GM12878 (cell line): ENCODE measurements at places on chromosomes 7 and 10.

- DNase-seq: no peak
These were observed 51.1 kb downstream of the YKT6 start for GRCh38 chr7:44251881-44252280.

DNA sequence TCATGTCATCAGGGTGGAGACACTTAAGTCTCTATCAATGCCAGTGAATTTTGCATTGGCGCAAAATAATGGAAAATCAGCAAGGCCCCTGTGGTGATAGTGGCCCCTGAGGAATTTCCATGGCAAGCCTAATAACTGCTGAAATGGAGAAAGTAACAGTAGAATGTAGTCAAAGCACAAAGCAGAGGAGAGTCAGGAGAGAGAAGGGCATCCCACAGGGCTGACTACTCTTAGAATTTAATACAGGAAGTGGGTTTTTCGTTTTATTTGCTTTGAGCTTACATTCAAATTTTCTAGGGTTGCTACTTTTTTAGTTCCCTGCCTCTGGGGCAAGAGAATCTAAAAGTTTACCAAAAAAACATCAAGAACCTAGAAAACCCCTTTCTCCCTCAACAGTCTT is 39.0 kb downstream of the BZW2 start:
- DNase-seq: no peak

DNA sequence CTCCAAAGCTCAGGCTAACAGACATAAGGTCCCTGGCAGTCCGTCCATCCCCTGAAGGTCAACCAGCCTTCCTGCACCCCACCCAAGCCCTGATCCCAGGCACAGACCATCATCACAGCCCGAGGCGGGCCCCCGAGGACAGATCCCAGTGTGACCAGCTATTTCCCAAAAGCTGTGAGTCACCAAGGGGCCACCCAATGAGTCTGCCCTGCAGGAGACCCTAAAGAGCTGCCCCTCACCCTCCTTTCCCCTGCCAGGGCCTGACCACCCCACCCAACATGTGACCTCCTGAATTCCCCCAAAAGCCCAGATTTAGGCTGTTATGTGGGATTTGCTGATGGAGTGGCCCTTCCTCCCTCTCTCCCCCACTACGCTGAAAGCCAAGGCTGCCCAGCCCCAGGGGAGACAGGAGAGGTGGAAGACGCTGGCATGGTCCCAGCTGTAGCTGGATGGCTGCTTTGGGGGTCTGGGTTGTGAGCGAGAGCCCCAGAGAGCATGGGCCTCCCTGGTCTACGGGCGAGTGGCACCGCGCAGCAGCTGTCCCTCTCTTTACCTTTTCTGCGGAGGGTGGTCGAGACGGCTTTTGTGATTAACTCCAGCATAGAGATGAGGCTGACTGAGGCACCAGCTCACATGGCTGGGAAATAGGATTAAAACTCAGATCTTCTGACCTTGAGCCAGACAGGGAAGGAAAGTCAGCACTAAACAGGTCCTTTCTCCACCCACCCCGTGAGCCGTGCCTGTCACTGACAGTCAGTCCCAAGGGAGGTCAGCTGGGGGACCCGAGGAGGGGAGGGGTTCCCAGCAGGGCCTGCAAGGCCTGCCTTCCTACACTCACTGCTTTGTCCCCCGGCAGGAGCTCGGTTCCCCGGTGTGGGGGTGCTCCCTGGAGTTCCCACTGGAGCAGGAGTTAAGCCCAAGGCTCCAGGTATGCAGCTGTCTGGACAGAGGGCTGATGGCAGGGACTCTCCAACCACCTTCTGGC is 16.7 kb downstream of the ELN start:
- DNase-seq: no peak

- no peak for DNase-seq
These were observed 154.8 kb downstream of the ADAM12 start for GRCh38 chr10:126233182-126234148.

DNA sequence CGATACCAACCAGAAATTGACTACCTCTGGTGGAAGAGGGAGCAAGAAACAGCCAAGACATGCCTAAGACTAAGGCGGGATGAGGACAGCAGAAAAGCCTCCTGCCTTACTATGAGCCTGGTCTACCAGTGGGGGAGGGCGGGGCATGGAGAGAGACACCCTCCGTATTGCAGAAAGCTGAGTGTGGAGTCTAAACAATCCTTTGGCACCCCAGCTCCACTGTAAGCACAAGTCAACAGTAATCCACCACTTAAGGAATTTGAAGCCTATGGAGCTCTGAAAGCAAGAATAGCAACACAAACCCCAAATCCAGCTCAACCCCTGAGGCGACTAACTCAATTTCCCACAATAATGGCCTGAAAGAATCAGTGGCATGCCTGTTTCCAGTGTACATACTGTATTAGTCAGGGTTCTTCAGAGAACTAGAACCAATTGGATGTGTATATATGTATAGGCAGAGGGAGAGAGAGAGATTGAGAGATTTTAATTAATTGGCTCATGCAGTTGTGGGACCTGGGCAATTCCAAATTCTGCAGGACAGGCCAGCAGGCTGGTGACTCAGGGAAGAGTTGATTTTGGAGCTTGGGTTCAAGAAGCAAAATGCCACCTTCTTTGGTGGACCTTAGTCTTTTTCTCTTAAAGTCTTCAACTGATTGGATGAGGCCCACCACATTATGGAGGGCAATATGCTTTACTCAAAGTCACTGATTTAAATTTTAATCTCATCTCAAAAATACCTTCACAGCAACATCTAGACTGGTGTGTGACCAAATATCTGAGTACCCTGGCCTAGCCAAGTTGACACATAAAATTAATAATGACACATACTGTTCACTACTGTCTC is 13.5 kb downstream of the PPIF start:
- DNase-seq: no peak

- DNase-seq: no peak
These were observed 57.0 kb downstream of the CDC123 start for GRCh38 chr10:12252882-12253546.

- no peak for DNase-seq
These were observed 21.7 kb downstream of the DDIT4 start for GRCh38 chr10:72295330-72295910.

DNA sequence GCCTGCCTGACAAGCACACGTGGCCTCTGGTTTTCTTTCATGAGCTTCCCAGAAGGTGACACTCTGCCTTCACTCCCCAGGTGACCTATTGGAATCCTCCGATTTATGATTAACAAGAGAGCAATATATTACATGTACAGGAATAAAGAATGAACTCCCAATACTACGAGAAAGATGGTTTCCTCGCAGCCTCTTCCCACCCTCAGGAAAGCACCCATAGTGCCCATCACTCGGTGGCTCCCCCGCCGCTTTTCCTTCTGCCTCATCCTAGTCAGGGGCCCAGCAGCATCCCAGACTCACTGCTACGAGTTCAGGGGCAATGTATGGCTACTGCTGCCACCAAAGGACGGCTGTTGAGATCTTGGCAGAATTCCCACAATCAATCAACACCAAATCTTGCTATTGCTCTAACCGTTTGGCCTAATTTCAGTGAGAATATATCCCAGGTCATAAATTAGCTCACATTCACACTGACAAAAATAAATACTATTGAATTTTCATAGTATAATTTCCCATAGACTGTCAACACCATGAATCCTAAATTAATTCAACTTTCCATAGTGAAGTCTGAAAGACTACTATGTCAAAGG is 196.3 kb downstream of the TNS3 start:
- no peak for DNase-seq

GRCh38 chr7:151275813-151276577 is 27.5 kb upstream of the SMARCD3 start:
- DNase-seq: no peak

GRCh38 chr10:38093816-38094157 is 350 bp upstream of the ZNF37A start:
- no peak for DNase-seq

DNA sequence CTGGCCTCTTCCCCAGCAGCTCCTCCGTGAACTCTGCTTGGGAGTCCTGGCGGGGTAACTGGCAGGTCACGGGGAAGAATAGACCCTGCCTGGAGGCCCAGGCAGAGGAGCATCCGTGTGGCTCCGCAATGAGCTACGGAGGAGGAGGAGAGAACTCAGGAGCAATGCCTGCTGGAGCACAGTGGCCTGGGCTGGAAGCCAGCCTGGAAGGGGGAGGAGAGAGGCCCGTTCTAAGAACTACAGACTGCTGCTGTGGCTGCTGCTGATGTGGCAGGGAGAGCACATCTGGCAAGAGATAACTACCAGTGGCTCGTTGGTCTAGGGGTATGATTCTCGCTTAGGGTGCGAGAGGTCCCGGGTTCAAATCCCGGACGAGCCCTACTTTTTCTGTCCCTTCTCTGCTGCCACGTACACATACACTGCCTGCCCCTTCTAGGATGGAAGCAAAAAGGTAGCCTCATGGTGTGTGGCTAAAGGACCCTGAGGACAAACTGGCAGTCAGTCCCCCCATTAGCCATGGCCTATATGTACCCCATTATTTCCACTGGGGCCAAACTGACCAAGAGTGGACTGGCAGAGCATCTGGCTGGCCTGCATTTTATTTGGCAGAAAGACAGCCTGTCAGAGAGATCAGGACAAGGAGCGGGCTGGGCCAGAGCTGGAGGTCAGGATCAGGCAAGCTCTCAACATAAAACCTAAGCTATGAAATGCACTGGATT is 7.7 kb upstream of the OPN1SW start:
- no peak for DNase-seq

DNA sequence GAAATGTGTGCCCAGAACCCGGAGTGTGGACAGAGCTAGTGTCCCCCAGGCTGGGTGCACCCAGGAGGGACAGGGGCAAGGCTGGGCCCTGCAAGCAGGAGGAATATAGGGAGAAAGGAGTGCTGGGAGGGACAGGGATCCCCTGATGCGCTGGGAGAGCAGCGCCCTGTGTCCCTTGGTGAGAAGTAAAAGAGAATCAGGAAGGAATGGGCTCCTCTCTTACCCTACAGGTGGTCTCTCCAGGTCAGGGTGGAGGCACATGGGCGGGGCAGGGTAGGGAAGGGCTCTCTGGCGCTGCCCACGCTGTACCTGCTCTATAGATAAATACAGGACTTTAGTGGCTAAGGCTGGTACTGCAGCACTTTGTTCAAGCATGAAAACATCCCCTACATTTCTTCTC is 753.8 kb downstream of the GRID1 start:
- no peak for DNase-seq

- no peak for DNase-seq
These were observed 1.3 kb downstream of the PTPRZ1 start for GRCh38 chr7:121874298-121874697.

DNA sequence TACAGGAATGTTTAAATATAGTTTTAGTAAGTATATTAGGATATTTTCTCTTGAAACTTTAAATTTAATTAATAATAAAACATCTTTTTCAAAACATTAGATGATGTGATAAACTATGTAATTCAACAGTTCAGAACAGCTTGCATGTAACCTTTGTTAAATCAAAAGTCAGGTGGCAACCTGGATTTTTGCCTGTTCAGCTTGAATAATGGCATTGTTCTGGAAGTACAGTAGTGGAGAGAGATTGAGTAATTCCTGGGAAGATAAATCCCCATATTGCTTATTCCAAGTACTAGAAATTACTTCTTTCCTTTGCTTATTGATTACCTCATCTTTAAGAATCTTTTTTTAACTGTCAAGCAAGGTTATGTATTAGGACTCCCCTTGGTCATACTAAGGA is 20.1 kb upstream of the CFTR start:
- DNase-seq: no peak

DNA sequence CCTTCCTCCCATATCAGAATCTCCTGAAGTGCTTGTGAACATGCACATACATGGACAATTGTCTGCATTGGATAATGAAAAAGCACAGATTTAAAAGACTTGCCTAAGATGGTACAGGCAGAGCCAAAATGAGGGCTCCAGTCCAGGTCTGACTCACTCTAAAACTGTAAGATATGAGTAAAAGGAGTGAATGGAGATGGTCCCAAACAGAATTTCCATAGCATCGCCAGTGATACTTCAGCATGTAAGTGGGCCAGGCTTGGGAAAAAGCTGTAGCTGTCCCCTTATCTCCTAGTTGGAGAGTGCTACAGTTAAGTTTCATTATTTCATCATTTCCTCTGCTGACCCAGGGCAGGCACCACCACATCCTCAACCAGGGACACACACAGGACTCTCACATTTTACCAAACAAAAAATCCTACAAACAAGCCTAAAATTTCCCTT is 26.4 kb upstream of the IL6 start:
- no peak for DNase-seq

GRCh38 chr7:7484072-7484471 is 51.6 kb downstream of the COL28A1 start:
- no peak for DNase-seq

DNA sequence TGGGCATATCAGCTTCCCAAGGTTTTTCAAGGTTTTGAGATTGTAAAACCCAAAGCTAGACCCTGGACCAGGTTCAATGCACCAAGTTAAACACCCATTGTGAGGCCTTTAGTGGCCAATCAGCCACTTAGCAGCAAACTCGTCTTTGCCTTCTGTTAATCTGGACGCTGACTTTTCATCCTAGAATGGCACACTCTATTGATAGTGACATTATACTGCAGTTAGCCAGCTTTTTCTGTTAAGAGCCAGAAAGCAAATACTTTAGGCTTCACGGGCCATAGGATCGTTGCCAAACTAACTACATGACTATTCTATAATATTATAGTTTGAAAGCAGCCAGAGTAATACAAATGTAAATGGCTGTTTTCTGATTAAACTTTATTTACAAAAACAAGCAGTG is 51.3 kb downstream of the VKORC1L1 start:
- no peak for DNase-seq

GRCh38 chr7:75045881-75046280 is 27.7 kb downstream of the RCC1L start:
- DNase-seq: no peak

GRCh38 chr10:116364868-116365267 is 40.6 kb downstream of the CCDC172 start:
- DNase-seq: no peak

- DNase-seq: no peak
These were observed 14.4 kb downstream of the CDC14C start for GRCh38 chr7:48938539-48939295.

- no peak for DNase-seq
These were observed 101.1 kb downstream of the PKD1L1 start for GRCh38 chr7:47847207-47847606.

DNA sequence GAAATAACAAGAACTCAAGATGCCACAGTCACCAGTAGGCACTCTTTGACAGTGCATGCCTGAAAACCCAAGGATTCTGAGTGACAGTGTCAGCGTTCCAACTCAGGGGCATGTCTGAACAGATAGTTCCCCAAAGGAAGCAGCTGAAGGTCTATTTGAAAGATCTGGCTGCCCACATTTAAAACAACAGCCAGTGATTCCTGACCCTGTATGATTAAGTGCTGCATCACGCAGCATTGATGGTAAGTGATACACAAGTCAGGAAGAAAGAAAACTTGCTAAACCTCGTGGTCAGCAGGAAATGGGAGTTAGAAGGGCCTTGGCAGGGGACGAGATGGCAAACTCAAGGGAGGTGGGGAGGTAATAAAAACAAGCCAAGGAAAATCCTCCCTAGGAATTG is 1013.1 kb downstream of the TYW1 start:
- no peak for DNase-seq

GRCh38 chr10:23514321-23514720 is 75.4 kb downstream of the OTUD1 start:
- DNase-seq: no peak

- DNase-seq: no peak
These were observed 29.6 kb downstream of the SLC16A12 start for GRCh38 chr10:89505640-89506275.
